ENCODE measurements at places on chromosomes 12 and 14.

- DNase-seq: no peak
Measured at GRCh38 chr12:53485955-53486735, 13.1 kb downstream of the MAP3K12 start.

DNA sequence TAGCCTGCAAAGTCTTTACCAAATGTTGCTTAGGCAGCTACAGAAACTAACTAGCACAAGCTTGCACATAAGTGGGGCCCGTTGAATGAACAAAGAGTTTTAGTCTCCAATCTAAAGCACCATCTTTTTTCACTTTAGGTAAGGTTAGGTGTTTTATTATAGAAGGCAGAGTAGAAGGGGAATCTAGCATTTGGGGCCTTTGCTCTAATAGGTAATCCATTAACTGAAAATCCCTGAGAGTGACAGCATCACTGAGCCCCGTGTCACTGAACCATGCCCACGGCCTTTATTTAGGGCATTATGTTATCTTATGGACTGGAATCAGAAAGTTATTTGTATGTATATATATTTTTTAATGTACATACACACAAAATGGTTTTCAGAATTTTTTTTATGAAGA is 25.1 kb downstream of the CPNE8 start:
- no peak for DNase-seq

- peak; percentile 43 for DNase-seq
Measured at GRCh38 chr12:52139579-52140062, 52.2 kb downstream of the KRT80 start.

- DNase-seq: no peak
Measured at GRCh38 chr12:92739113-92739512, 36.3 kb downstream of the PLEKHG7 start.

DNA sequence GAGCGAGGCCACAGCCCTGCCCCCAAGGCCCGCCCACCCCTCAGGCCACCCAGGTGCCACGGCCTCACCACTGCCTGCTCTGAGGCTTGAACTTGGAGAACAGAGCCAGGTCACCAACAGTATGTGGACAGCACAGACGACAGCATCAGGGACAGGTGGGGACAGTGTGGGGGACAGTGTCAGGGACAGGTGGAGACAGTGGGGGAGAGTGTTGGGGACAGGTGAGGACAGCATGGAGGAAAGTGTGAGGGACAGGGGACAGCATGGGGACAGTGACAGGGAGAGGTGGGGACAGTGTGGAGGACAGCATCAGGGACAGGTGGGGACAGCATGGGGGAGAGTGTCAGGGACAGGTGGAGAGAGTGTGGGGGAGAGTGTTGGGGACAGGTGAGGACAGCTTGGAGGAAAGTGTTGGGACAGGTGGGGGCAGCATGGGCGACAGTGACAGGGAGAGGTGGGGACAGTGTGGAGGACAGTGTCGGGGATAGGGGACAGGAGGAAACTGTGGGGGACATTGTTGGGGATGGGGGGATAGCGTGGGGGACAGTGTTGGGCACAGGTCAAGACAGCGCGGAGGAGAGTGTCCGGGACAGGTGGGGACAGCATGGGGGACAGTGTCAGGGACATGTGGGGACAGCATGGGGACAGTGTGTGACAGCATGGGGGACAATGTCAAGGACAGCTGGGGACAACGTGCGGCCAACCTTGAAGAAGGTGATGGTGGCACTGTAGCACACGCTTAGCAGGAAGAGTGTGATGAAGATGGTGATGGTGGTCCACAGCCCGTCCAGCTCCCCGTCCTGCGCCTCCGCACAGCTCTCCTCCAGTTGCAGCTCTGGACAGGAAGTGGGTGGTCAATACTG is 114.9 kb downstream of the TMEM121 start:
- DNase-seq: no peak

- no peak for DNase-seq
Measured at GRCh38 chr14:52755607-52756316, 25.8 kb downstream of the STYX start.

DNA sequence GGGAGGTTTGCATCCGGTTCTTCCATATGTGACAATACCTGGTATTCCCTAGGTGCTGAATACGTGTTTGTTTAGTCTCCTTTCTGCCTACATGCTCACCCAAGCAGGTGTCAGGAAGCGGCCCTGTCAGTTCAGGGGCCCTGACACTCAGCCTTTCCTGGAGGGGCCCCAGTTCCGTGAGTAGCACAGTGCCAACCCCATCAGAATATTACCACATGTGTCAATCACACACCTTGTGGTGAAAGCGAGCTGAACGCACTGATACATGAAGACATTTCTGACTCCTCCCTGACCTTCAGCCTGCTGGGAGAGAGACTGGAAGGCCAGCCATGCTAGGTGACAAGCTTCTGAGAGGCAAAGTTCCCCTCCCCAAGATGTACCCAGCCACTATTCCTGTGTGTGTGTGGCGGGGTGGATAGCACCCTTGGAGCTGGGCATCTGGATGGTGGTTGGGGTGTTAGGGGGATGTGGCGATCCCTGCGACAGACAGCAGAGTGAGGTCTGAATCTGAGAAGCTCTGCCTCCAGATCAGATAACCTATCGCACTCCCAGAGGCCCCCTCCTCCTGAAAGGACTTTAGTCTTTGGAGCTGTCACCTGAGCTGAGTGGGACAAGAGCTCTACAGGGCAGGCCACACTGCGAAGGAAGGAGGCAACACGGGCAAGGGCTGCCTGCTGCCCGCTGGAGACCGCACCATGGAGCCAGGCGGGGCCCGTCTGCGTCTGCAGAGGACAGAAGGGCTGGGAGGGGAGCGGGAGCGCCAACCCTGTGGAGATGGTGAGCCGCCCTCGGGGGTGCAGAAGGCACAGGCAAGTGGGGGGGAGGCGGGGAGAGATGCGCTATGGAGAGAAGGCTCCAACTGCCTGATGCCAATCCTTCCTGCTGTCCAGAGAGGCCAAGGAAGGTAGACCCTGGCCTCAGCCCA is at the start of gene SOAT2:
Gene SOAT2 (plus strand): TSS at position 604 of the 925 bp plus-strand sequence. CDS start 92 bp downstream, at position 696.
- no peak for DNase-seq

DNA sequence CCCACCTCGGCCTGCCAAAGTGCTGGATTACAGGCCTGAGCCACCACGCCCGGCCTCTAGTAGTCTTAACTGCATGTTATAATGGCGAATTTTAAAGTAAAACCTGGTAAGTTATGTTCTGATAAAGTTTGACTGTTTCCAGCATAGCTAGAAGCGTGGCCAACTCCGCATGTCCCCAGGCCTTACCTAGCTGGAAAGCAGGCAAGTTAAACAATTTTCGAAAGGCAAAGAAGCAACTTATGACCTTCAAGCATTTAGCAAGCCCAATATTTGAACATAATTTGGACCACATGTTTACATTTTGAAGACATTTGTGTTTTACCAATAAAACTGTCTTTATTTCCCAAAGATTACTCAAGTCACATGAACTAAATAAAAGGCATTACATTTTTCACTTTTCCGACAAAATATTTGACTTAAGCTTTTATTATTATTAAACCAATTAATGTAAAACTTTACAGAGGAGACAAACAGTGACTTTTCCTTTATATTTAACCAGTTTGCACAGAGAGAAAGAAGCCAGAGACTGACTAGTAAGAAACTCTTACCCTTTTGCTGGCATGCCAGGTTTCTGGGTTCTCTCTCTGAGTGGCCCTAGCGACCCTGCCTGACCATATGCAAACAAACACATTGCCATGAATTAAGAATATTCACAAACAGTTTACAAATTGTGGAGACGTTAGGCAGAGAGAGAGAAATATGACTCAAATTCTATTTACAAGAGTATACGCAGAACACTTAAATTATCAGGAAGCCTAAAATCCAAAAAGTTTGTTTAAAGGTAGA is 106.3 kb downstream of the RIN3 start:
- DNase-seq: no peak

- no peak for DNase-seq
Measured at GRCh38 chr14:73722581-73722980, 8.4 kb upstream of the PNMA1 start.

DNA sequence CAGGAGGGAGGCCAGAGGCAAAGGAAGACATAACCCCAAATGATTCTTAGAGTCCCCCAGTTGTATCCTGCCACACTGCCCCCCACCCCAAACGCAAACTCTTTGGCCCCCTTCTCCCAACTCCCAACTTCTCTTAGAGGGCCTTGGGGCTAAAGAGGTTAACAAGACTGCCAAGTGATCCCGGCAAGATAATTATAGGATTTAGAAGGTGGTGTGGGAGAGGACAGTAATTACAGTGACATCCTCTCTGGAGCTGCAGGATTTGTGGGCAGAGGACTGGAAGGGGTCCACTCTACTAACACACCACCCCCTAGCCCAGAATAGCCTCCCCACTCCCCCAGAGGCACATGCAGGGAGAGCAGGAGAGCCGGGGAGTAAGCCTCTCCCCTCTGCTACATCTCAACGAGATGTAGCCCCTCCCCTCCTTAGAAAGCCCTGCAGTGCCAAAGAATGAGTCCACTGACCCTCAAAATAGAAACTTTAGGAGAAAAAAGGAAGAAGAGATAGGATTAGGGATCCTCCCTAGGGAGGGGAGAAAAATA is 5.3 kb upstream of the GDF11 start:
- DNase-seq: no peak

DNA sequence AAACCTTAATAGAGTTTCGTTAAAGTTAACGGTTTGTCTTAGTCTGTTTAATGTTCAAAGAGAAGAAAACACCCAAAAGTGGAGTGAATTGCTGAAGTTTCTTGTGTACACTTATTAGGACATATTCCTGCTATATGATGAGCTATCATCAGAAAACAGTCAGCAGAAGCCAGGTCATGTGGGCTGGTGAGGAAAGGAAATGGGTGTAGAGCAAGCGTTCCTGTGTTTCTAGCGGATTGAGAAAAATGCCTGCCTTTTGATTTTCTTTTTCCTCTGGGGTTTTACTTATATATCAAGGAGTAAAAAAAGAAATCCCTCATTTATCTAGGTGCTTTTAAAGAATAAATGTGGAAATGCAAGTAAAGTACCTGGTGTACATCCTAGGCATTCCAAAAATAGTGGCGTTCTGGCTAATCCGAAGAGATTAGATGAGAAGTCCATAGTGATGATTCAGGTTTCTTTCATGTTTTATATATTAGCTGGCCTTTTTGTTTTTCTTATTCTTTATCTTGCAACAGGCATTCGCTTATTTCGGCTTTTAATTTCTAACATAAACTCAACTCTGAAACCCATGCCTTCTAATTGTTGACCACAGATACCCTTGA is 50.7 kb downstream of the FLRT2 start:
- no peak for DNase-seq

- no peak for DNase-seq
Measured at GRCh38 chr12:112496496-112496895, 77.7 kb downstream of the PTPN11 start.

GRCh38 chr14:50967790-50968189 is 23.5 kb upstream of the PYGL start:
- no peak for DNase-seq

GRCh38 chr12:65590318-65590717 is 234.0 kb upstream of the HMGA2 start:
- no peak for DNase-seq

DNA sequence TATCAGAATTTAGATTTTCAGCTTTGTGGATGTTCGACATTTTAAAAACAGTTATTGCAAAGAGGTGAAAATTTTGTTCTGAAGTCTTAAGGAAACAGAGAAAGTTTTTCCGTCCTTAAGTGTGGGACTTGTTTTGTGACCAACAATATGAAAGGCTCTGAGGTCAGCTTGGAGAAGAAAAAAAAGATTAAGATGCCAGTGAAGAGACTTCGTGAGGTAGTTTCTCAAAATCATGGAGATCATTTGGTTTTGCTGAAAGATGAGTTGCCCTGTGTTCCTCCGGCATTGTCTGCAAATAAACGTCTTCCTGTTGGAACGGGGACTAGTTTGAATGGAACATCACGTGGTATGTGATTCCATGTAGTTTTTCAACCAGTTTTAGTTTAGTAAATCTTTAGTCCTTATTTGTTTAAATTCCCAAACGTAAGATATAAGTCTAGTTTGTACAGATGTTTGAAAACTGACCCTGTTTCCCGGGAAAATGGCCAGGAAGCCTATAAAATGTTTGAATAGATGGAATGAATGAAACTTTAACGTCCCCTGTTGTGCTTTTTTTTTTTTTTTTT is 682 bp downstream of the KIAA0586 start:
- DNase-seq: no peak

DNA sequence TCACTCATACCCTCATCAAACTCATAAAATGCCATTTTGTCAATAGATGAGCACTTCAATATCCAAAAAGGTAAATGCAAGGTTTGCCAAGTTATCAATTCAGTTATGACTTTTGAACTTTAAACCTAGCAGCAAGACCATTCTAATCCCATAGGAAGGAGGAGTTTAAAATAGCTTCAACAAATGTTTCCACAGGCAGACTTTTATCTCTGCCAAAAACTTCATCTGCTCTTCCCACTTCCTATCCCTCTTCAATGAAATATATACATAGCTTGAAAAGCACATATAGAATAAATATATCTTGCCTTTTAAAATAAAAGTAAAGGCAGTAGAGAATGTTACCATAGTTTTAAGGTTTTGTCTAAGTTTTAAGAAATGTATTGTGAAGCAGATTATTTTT is 1749.1 kb upstream of the SEL1L start:
- no peak for DNase-seq

- DNase-seq: no peak
Measured at GRCh38 chr14:68247676-68248268, 428.2 kb downstream of the RAD51B start.

DNA sequence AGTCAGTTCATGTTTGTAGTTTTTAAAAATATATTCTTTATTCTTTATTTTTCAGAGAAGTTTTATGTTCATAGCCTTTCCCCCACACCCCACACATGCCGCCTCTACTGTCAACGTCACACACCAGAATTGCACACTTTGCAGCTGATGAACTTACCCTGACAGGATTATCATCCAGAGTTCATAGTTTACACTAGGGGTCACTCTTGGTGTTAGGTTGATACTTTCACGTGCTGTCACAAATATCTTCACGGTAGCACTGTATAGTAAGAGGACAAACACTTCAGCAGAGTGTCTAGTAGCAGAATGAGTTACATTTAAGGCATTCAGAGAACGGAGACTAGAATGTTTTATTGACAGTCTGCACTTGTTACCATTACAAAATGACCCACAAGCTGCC is 5.1 kb downstream of the DPPA3 start:
- no peak for DNase-seq

DNA sequence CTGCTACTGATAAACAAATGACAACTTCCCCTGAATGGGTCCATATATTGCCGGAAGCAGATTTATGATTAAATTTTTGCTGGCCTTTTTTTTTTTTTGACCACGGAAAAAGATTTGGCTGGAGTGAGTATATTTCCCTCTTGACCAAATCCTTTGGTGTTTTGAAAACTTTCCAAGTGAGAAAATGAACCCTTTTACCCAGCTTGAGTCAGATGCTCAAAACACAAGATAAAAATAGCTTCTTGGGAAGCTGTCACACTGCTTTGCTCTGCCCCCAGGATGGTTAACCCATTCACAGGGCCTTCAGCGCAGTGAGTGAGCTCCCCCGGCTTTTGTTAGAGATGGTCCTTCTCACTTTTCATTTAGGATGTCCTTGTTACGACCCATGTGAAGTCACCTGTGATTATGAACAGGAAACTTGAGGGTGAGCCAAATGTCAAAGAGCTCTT is 224.3 kb downstream of the PELI2 start:
- no peak for DNase-seq

- no peak for DNase-seq
Measured at GRCh38 chr14:92397150-92397952, 74.4 kb downstream of the SLC24A4 start.
